ENCODE measurements at places on chromosomes 4 and X.
A peak's percentile ranks its signal among the peaks of the same experiment; 100 is the strongest.

- peak; percentile 34 for DNase-seq
Observed at GRCh38 chrX:9430346-9430921, 34.4 kb upstream of the TBL1X start.

DNA sequence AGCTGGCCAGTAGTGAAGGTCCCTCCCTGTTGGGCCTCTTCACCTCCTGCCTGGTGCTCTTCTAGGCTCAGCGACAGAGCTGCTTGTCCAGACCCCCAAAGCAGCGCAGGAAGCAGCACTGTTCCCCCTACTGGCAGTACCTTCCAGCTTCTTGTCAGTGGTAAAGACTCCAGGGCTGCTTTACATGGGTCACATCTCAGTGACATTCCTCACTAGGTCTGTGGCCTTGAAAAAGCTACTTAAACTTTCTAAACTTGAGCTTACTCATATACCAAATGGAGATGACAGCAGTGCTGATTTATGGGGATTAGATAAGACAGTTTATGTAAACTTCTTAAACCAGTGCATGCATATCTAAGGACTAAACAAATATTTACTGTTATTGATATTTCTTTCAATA is 117.3 kb downstream of the FAT4 start:
- peak; percentile 90 for DNase-seq

GRCh38 chr4:106160560-106160959 is 155.4 kb downstream of the TBCK start:
- DNase-seq: peak; percentile 46

DNA sequence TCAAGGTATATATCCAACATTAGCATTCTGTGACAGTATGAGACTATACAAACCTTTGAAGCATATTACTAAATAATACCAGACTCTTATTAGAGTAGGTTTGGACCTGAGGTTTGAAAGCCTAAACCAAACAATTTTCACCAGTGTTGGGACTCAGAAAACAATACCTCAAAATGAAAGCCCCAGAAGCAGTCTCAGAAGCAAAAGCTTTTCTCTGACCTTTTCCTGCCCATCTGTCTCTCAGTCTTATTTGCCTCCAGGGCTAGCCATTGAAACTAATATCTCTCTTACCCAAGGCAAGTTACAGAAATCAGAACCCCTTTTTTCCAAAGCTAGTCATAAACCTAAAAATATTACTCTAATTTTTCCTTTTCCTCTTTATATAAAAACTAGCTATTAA is 163.3 kb downstream of the PTCHD1 start:
- DNase-seq: no peak

GRCh38 chr4:149055624-149056023 is 613.4 kb upstream of the NR3C2 start:
- no peak for DNase-seq

DNA sequence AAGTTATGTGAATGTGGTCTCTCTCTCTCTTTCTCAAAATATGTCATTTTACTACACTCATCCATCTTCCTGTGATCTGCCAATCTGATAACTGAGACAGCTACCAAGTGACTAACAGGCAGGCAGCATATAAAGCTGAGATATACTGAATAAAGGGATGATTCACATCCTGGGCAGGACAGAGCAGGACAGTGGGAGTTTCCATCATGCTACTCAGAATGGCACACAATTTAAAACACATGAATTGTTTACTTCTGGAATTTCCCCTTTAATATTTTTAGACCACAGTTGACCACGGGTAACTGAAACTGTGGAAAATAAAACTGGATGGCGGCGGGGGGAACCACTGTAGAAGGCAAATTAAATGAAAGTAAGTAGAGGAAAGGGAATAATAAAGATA is 58.6 kb upstream of the DCTD start:
- no peak for DNase-seq

DNA sequence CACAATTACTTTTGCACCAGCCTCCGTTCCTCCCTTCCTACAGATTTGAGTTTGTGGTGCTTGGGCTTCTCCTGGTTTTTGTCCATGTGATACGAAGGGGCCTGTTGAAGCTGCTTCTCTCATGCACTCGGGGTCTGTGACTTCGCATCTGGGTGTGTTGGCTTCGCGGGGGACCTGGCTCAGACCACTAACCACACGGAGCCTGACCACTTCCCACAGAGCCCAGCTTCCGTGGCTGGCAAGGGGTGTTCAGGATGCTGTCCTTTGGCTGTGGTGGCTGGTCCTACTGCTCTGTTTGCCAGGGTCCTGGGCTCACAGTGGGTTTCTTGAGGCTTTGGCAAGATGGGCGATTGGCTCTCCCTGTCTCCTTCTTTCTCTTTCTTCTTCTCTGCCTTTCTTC is 19.8 kb upstream of the XG start:
- DNase-seq: no peak

GRCh38 chr4:128449251-128449650 is 161.6 kb upstream of the PGRMC2 start:
- DNase-seq: no peak

DNA sequence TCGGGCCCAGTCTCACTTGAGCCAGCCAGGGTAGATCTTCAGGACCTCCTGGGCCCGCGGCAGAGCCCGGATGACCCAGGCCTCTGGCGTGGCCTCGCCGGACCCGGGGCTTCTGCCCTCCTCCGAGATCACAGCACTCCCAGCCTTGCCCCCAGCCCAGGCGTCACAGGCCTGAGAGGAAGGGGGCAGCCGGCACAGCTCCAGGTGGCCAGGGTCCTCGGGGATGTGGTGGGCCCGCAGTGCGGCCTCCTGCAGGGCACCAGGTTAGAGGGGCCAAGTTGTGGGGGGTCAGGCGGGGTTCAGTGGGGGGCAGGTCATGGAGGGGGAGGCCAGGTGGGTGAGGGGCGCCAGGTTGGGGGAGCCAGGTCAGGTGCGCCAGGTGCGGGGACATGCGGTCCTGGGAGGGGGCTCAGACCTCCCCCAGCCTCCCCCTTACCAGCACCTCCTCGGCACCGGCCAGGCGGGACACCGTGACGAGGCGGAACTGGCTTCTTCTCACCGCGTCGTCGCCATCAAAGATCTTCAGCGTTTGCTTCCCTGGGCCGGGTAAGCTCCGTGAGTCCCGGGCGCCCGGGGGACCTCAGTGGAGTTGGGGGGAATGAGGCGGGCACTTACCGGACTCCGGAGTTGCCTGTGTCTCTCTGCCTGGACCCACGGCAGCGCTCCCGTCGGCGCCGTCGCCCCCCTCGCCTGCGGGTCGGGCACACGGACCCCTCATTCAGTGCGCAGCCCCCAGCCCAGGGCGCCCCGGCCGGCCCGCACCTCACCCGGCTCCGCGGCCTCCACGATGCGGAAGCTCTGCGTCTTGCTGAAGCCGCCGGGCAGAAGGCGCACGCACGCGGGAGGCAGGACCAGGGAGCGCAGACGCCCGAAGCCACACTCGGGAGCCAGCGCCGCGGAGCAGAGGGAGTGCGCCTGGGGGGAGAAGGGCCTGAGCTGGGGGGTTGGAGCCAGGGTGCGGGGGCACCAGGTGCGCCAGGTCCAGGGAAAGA is 6.0 kb downstream of the DGKQ start:
- DNase-seq: no peak

- no peak for DNase-seq
Observed at GRCh38 chr4:90219822-90220221, 92.6 kb downstream of the CCSER1 start.

- no peak for DNase-seq
Observed at GRCh38 chr4:184156163-184156920, 61.3 kb downstream of the ENPP6 start.

GRCh38 chr4:83785891-83786290 is 250.0 kb downstream of the GPAT3 start:
- no peak for DNase-seq

GRCh38 chr4:114012749-114013148 is 33.3 kb upstream of the ARSJ start:
- DNase-seq: no peak

DNA sequence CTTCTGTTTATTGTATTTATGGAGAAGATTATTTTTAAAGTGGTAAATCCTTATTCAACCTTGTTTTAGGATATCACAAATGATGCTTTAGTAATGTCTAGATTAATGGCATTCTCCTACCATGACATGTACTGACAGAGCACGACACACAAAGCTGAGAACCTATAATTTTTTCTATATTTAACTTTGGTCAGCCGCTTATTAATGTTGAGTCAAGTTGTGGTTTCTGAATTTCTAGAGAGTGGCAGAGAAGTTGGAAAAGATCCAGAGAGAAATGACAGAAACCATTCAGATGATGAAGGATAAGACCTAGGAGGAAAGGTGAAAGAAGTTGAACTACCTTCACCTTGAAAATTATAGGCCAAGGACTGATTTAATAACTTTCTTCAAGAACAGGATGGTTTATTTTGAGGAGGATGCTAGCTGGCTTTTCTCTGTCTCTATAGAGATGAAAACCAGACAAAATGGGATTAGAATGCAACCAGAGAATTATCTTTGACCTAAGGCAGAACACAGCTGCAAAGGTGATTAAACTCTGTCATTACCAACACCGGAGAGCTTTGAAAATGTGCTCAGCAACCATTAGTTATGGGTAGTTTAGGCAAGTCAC is 62.6 kb upstream of the TSPAN5 start:
- no peak for DNase-seq

DNA sequence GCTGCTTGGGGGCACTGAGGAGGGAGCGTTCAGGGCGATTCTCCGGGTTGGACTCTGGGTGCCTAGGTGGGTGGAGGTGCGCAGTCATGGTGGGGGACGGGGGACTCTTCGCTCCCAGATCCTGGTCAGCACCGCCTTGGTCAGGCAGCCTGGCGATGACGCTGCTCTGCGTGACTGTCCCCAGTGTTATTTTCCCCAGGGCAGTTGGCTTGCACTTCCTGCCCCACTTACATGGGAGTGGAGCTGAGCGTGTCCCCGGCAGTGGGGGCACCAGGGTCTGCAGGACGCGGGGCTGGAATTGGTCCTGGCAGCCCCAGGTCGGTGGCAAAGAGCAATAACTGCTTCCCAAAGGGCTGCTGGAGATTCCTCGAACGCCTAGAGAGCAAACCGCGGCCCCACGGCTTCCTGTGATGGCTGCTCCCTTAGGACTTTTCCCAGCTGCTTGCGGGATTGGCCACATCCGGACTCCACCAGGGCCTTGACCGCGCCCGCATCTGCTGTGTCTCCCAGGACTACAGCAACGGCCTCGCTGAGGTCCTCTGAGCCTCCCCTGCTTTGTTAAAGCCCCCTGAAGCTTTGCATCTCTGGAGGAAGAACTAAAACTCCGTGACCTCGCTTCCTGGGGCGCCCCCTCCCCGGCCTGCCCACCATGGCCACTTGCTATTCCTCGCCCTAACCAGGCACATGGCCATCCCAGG is 35.3 kb upstream of the GPR78 start:
- peak; percentile 26 for DNase-seq

- no peak for DNase-seq
Observed at GRCh38 chr4:22625311-22625710, 67.4 kb upstream of the GBA3 start.

GRCh38 chr4:108181704-108182103 is 13.0 kb upstream of the LEF1 start:
- no peak for DNase-seq

DNA sequence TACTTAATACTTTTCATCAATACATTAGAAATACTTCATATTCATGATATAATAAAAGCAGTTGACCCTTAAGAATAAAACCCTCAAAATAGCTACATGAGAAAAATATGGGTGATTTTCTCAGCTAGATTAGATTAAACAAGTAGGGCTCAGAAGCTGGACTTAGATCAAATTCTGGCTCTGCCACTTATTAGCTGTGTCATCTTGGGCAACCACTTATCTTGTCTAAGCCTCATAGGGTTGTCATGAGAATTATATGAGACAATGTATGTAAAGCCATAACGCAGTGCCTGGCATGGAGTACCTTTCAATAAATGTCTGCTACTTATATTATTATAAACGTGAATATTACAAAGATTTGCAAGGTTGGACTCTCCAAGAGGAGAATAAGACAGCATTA is 84.3 kb upstream of the PGRMC2 start:
- no peak for DNase-seq

- DNase-seq: no peak
Observed at GRCh38 chr4:155552180-155552579, 114.5 kb upstream of the GUCY1A1 start.

DNA sequence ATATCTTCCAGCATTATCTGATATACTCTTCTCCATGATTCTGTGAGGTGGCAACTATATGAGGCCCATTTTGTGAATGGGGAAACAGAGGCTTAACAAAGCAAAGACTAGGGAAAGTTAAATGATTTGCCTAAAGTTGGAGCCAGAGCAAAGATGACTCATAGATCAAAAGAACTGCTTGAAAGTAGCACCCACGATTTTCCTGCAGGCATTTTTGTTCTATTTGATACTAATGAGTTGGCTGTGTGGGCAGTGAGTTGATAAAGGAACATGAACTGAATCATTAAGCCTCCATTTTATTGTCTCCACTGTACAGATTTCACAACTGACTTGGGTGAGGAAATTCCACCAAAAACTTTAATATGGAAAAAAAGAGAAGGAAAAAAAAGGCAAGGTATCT is 138.9 kb upstream of the IGFBP7 start:
- DNase-seq: no peak

DNA sequence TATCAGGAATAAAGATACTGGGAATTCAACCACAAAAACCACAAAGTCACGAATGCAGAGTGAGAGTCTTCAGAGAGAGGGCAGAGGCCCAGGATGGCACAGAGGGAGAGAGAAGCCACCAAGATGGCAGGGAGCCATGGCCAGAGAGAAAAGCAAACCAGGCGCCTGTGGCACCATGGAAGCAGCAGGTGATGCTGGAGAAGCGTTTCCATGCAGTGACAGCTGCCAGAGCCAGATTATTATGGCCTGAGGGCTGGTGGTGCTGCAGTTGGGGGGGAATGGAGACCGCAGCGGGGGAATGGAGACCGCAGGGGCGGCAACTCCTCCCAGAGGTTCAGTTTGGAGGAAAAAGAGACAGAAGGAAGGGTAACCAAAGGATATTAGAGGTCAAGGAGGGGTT is 5.8 kb downstream of the TAFAZZIN start:
- no peak for DNase-seq

DNA sequence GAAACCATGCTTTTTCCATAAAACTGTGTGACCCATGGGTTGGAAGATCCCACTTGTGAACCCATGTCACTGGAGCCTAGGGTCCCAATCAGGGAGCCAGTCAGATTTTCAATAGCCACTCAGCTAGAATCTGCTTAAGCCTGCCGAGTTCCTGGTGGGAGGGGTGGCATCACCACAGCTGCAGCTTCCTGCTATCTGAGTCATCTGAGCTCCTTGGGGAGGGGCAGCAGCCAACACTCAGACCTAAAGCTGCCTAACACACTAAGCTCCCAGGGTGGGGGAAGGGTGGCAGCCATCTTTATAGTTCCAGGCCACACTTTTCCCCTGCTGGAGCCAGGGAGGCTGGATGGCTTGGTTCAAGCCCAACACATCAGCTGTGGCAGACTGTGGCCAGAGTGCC is 350.1 kb downstream of the C4orf33 start:
- DNase-seq: no peak

DNA sequence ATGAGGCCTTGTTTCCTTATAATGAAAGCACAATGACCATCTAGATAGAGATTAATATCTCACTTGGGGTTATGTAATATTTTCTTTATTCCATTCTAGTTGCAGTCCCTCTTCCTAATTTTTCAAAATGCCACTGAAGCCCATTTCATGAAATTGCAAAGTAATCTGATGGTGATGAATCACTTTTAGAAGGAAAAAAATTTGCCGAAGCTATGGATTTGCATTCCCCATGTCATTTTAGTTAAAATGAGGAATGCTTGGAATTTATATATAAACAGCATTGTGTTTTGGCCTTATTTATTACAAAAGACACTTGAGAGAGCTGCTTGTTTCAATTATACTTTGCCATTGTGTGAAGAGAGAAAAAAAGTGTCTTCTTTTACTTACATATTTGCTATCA is 241.7 kb upstream of the TEX13A start:
- no peak for DNase-seq

GRCh38 chr4:40348000-40348399 is 12.9 kb downstream of the CHRNA9 start:
- no peak for DNase-seq

Measured in lung (tissue), 17 donors.